Occipital lobe (tissue), 3 donors: ENCODE measurements at places on chromosomes 5 and 9. TPM values are rescaled to one million over a fixed set of nuclear protein-coding genes. Genes with fewer than 3 reads are reported as not detected.

The FNIP1 gene
- 64.4 TPM for total RNA-seq

The ENTREP1 gene
- 1.4 TPM for total RNA-seq

The PCDHA3 gene
- 21.2 TPM for total RNA-seq

The CCNO gene
- total RNA-seq, result 0.16 TPM

The SURF1 gene
- 11.1 TPM for total RNA-seq

The CNTFR gene
- total RNA-seq, result 14.0 TPM

The PTGES gene
- 3.3 TPM for total RNA-seq

The C9 gene
- total RNA-seq, result not detected

The SV2C gene
- 1.7 TPM for total RNA-seq

The WDR31 gene
- 1.7 TPM for total RNA-seq

- DNase-seq, result no peak
Observed at GRCh38 chr9:113530022-113530635, 66.6 kb downstream of the RGS3 start.

GRCh38 chr5:167453246-167454030, 838.0 kb upstream of the WWC1 start:
- DNase-seq, result no peak

- no peak for DNase-seq
Observed at GRCh38 chr9:1460143-1460769, 410.1 kb downstream of the DMRT2 start.

- DNase-seq, result no peak
Observed at GRCh38 chr9:116209414-116210116, 56.0 kb downstream of the PAPPA start.

DNA sequence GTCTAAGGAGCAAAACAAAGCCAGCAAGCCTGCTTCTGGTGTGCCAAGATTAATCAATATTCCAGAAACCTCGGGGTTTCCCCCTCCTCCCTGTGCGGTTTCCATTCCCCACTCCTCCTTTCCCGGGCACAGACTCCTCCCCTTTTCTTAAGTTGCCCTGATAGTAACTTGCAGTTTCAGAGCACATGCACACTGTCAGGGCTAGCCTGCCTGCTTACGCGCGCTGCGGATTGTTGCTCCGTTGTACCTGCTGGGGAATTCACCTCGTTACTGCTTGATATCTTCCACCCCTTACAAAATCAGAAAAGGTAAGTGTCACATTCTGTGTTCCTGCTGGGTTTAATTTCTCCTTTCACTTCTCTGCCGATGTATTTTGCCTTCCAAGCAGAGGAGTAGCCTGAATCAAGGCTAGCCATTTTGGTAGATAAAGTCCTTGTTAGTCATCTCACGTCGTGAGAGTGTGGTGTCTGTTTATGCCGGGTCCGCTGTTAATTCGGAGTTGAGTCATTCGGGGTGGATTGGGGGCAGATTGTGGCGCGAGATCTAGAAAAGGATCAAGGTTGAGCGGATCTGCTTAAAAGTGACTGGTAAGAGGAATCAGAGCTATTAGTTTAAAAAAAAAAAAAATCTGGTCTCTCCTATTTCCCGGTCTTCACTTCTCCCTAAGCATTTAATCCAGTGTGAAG, at the start of gene SLC1A3:
TSS of gene SLC1A3 (plus strand) at position 179 of the 686 bp plus-strand sequence. CDS start 1,818 bp downstream, outside the sequence.
- peak; percentile 42 for DNase-seq

GRCh38 chr9:133768859-133769510, 30.8 kb upstream of the SARDH start:
- no peak for DNase-seq

GRCh38 chr9:128190516-128191405, 611 bp downstream of the CIZ1 start:
- DNase-seq, result no peak

- DNase-seq, result no peak
Observed at GRCh38 chr9:78879324-78880100, 582.6 kb downstream of the PSAT1 start.

DNA sequence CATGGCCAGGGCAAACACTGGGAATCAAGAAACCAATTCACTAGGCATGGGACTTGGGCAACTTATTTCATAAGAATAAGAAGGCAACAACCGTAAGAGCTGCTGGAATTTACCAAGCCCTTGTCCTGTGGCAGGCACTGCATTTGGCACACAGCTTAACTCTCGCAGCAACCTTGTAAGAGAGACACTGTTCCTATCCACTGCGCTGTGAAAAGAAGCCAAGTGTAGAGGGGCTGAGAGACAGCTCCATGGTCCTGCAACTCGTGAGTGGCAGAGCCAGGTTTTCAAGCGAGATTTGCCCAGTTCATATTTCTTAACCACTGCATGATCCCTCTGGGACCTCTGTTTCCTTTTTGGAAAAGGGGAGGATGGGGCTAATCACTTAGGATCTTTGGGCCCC, 129.3 kb upstream of the STC2 start:
- DNase-seq, result no peak

- no peak for DNase-seq
Observed at GRCh38 chr9:105098370-105098769, 146.1 kb upstream of the SLC44A1 start.

- no peak for DNase-seq
Observed at GRCh38 chr9:119955276-119955675, 586.0 kb upstream of the BRINP1 start.

- DNase-seq, result no peak
Observed at GRCh38 chr5:72138943-72139521, 31.8 kb downstream of the MAP1B start.

DNA sequence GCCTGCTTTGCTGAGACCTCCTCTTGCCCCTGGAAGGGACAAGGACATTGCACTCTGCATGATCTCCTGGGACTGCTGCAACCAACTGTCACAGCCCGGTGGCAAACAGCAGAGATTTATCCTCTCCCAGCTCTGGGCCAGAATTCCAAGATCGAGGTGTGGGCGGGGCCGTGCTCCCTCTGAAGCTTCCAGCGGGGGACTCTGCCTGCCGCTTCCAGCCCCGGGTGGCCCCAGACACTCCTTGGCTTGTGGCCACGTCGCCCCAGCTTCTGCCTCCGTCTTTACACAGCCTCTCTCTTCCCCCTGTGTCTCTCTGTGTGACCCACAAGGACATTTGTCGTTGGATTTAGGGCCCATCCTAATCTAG, 67.1 kb downstream of the COL5A1 start:
- DNase-seq, result no peak

DNA sequence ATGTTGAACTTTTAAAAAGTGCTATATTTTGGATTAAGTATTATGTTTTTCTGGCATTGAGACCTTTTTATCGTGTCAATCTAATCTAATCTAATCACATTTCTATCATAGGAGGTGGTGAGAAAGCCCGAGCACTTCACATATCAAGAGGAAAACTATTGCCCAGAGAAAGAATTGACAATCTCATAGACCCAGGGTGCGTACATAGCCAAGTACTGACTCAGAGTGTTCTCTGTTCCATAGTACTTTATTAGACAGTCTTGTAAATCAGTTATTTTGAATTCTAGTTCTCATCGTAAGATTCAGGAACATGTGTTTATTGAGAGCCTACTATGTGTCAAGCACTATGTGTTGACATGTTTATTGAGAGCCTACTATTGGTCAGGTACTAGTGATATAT, 9.0 kb downstream of the MCCC2 start:
- no peak for DNase-seq
